ENCODE measurements at places on chromosomes 16 and 17. TPM values are rescaled to one million over a fixed set of nuclear protein-coding genes. Genes with fewer than 3 reads are reported as not detected.

SNX20 gene
- 0.07 TPM for total RNA-seq

- peak overlapping the region; percentile 64 for H3K27ac ChIP-seq
- no peak overlapping the region for H3K4me3 ChIP-seq
These were observed 47.7 kb upstream of the ZNF750 start for GRCh38 chr17:82887255-82888164.

GRCh38 chr17:40559564-40559916, 5.7 kb downstream of the CCR7 start:
- H3K27me3 ChIP-seq = peaks cover 15% of the 10 kb centered on the region
- H3K27ac ChIP-seq = no peak overlapping the region
- no peak for DNase-seq
- H3K4me3 ChIP-seq = no peak overlapping the region

PDK2 gene
- total RNA-seq = 1.9 TPM

DNA sequence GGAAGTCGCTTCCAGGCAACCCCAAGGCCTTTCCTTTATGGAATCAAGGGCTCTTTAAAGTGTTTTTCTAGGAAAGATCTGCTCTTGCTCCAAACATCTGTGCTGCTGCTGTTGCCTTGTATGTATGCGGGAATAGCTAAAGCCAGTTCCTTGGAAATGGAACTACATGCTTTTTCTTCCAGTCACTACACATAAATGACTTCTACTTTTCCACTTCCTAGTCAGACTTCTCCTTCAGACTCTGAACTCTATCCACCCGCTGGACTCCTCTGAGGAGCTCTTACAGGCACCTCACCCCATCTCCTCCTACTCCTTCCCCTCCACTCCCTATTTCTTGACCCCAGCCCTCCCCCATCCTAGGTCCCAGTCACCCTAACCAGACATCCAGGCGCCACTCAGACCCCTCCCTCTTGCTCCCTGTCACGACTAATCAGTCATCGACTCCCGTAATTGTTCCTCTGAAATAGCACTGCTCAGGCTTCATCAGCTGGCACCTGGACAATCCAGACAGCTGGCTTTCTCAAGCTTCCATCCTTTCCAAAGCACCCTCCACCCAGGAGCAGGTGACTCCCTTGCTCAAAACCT, 15.0 kb upstream of the PEMT start:
- peaks cover 7% of the 10 kb centered on the region for H3K4me1 ChIP-seq
- peak overlapping the region; percentile 14 for H3K27ac ChIP-seq
- no peaks in the 10 kb centered on the region for H3K36me3 ChIP-seq
- H3K27me3 ChIP-seq = no peaks in the 10 kb centered on the region
- DNase-seq = peak; percentile 72
- H3K4me3 ChIP-seq = no peak overlapping the region

DNA sequence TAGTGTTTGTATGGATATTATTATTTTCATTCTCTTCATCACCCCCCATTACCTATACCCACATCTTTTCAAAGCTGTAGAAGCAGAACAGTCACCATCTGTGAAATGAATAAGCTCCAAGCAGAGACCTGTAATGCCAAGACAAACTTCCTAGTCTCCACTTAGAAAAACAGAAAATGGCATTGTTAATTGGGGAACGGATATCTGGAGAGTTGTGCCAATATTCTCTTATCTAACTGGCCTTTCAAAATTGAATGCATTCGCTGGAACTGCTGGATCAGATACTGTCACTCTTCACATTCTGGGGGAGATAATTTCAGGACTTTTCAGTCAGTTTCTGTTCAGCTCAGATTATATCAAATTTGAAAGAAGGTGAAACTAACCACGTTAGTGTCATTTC, 464.4 kb upstream of the GOT2 start:
- no peak overlapping the region for H3K4me3 ChIP-seq
- DNase-seq = no peak
- H3K27me3 ChIP-seq = no peaks in the 10 kb centered on the region
- H3K27ac ChIP-seq = no peak overlapping the region

- H3K4me1 ChIP-seq = no peaks in the 10 kb centered on the region
- no peaks in the 10 kb centered on the region for H3K36me3 ChIP-seq
- peaks cover 28% of the 10 kb centered on the region for H3K27me3 ChIP-seq
- no peak overlapping the region for H3K27ac ChIP-seq
- 0 out of 2 replicates have a peak overlapping the region, but pooled peaks have one; percentile 39 for H3K4me3 ChIP-seq
These were observed 1.0 kb downstream of the LITAF start for GRCh38 chr16:11585460-11586377.

DNA sequence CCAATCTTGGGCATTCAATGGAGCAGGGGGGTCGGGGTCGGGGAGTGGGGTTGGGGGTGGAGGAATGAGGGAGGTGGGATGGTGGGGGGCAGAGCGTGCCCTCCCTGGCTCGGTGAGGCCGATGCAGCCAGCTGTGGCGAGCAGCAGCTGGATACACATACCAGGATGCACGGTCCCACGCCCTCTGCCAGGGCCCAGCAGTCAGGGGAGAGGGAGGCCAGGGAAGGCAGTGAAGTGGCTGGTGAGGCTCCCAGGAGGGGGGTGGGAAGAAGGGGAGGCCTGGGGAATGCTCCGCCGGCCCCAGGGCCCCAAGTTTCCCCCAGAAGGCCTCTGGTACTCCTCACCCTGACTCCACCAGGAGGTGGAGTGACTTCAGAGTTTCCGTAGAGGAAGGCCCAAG, 77.6 kb upstream of the LHX1 start:
- peaks cover 18% of the 10 kb centered on the region for H3K27me3 ChIP-seq
- no peaks in the 10 kb centered on the region for H3K36me3 ChIP-seq
- DNase-seq = no peak
- no peak overlapping the region for H3K4me3 ChIP-seq
- H3K27ac ChIP-seq = no peak overlapping the region

GRCh38 chr16:87740909-87741424, 24.8 kb downstream of the KLHDC4 start:
- no peak for DNase-seq
- H3K27me3 ChIP-seq = no peaks in the 10 kb centered on the region
- H3K36me3 ChIP-seq = peaks cover 74% of the 10 kb centered on the region
- no peak overlapping the region for H3K27ac ChIP-seq

GRCh38 chr17:45110676-45111611, 21.4 kb downstream of the PLCD3 start:
- no peaks in the 10 kb centered on the region for H3K27me3 ChIP-seq
- no peaks in the 10 kb centered on the region for H3K4me1 ChIP-seq
- H3K27ac ChIP-seq = no peak overlapping the region
- H3K36me3 ChIP-seq = peaks cover 32% of the 10 kb centered on the region
- H3K4me3 ChIP-seq = no peak overlapping the region
- no peak for DNase-seq

PRKCB gene
- total RNA-seq = 214 TPM

FUS gene
- 492 TPM for total RNA-seq

GRCh38 chr17:50621574-50622031, 13.1 kb upstream of the ABCC3 start:
- H3K27ac ChIP-seq = no peak overlapping the region
- no peaks in the 10 kb centered on the region for H3K36me3 ChIP-seq
- H3K4me1 ChIP-seq = peaks cover 7% of the 10 kb centered on the region

CDT1 gene
- 178 TPM for total RNA-seq

GRCh38 chr17:48850792-48851323, 20.0 kb downstream of the CALCOCO2 start:
- H3K27ac ChIP-seq = no peak overlapping the region
- H3K4me1 ChIP-seq = peaks cover 10% of the 10 kb centered on the region
- H3K36me3 ChIP-seq = peaks cover 57% of the 10 kb centered on the region
- no peak for DNase-seq
- no peaks in the 10 kb centered on the region for H3K27me3 ChIP-seq

CLEC3A gene
- not detected for total RNA-seq

- 0 out of 3 replicates have a peak, but pooled peaks cover 3% of the 10 kb centered on the region for H3K36me3 ChIP-seq
These were observed 78.5 kb upstream of the BCAR1 start for GRCh38 chr16:75329943-75330342.

DNA sequence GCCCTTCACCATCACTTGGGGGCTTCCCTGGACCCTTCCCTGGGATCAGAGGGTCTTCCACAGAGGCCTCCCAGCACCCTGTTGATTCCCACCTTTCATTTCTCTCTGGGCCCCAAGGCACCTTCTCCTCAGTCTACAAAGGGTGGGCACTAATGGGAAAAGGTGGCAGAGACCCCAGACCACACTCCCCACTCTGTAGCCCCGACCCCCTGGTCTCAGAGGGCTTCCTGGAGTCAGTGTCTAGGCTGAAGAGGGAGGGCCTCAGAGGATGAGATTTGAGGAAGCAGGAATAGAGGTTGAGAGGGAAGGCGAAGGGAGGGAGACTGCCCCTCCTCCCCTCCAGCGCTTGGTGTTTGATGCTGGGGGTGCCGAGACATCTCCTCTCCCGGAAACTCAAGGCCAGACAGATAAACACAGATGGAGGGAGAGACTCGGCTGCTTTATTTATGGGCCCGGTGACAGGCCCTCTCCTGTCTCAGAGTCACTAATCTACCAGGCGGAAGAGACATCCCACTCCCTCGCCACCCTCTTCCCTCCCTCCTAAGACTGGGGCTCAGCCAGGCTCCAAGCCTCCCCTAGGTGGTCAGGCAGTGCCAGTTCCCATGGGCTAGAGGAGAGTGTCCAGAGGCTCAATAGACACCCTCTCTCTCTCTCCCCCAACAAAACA, 18.5 kb upstream of the SP2 start:
- H3K36me3 ChIP-seq = no peaks in the 10 kb centered on the region
- H3K27me3 ChIP-seq = no peaks in the 10 kb centered on the region
- H3K4me3 ChIP-seq = no peak overlapping the region
- peaks cover 54% of the 10 kb centered on the region for H3K4me1 ChIP-seq
- H3K27ac ChIP-seq = peak overlapping the region; percentile 42
- DNase-seq = peak; percentile 82

GRCh38 chr17:48791128-48792032, 25.6 kb downstream of the TTLL6 start:
- no peaks in the 10 kb centered on the region for H3K36me3 ChIP-seq
- no peak overlapping the region for H3K27ac ChIP-seq
- DNase-seq = peak; percentile 75
- H3K27me3 ChIP-seq = peaks cover 85% of the 10 kb centered on the region

DNA sequence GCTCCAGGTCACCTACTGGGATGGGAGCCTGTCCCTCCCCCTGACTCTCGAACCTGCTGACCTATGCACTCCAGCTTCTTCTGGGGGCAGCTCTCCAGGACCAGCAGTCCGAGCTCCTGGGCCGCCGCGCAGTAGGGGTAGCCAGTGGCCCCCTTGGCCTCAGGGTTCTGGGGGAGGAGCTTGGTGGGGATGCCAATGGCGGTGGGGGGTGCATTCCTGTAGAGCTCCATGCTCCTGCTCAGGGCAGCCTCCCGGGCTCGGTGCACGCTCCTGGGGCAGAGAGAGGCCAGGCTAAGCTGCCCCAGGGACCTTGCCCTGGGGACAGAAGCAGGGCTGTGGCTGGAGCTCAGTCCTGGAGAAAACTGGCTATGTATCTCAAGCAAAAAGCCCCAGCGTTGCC, 7.7 kb upstream of the SPATA2L start:
- DNase-seq = no peak
- no peak overlapping the region for H3K4me3 ChIP-seq
- peaks cover 18% of the 10 kb centered on the region for H3K4me1 ChIP-seq
- no peaks in the 10 kb centered on the region for H3K27me3 ChIP-seq
- no peak overlapping the region for H3K27ac ChIP-seq
- peaks cover 12% of the 10 kb centered on the region for H3K36me3 ChIP-seq

- no peak for DNase-seq
- H3K27me3 ChIP-seq = no peaks in the 10 kb centered on the region
- peak overlapping the region; percentile 93 for H3K4me3 ChIP-seq
- H3K27ac ChIP-seq = peak overlapping the region; percentile 89
These were observed 1.4 kb downstream of the MPG start for GRCh38 chr16:79151-80054.

DNA sequence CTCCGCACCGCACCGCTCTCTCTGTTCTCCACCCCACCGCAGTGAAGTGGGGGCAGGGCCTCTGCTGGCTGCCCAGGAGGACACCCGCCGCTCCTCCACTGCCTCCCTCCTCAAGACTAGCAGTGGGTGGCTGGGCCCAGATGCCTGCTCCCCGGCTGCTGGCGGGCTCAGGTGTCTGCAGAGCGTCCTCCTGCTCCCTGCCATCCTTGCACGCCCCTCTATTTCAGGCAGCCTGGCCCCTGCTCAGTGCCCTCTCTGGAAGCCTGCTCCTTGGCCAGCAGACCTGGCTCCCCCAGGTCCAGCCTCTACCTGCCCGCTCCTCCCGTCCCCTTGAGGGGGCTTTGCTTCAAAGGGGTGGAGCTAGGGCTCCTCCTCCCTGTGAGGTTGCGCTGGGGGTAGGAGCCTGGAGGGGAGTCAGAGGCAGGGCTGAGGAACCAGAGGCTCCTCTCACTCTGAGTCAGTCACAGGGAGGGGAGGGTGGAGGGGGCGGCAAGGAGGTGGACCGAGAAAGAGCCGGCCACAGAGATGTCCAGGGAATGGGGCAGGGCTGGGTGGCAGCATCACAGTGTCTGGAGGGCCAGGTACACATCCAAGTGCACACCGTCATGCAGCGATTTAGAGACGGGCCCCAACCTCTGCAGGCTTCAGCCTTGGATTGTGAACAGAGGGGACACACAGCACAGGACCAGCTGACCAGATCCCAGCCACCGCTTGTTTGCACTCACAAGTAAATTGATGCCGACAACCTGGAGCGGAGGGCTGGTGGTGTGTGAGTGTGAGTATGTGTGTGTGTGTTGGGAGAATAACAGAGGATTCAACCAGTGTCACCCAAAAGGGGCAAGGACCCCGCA, 9.8 kb upstream of the TMEM92 start:
- H3K27me3 ChIP-seq = peaks cover 45% of the 10 kb centered on the region
- no peaks in the 10 kb centered on the region for H3K36me3 ChIP-seq
- H3K27ac ChIP-seq = no peak overlapping the region
- H3K4me1 ChIP-seq = no peaks in the 10 kb centered on the region
- DNase-seq = peak; percentile 36

TERB1 gene
- total RNA-seq = not detected

GRCh38 chr16:64730261-64730660, 391.6 kb downstream of the CDH11 start:
- no peak overlapping the region for H3K4me3 ChIP-seq
- H3K27ac ChIP-seq = no peak overlapping the region
- H3K36me3 ChIP-seq = no peaks in the 10 kb centered on the region
- no peaks in the 10 kb centered on the region for H3K4me1 ChIP-seq

DNA sequence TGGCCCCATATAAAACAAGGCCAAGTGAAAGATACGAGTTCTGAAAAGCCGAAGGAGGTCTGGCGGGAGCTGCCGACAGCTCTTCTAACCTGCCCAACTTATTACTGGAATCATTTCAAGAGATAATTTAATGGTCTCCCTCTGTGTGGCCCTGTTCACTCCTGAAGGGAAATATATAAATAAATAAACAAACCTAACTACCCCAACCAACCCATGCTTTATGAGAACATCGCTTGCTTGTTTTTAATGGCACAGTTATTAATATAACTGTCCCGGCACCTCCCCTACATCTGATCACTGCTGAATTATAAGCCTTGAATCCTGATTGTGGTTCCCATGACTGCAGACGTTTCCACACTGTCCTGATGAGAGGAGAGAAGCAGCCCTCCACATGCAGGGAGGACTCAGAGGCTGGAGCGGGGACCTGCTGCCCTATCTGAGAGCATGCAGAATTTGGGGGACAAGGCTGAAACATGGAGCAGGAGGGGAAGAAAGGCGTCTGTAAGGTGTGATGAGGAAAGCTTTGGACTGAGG, 22.2 kb downstream of the CDK5RAP3 start:
- no peaks in the 10 kb centered on the region for H3K27me3 ChIP-seq
- peaks cover 32% of the 10 kb centered on the region for H3K4me1 ChIP-seq
- no peaks in the 10 kb centered on the region for H3K36me3 ChIP-seq
- H3K4me3 ChIP-seq = no peak overlapping the region

Data from K562 (cell line).